ENCODE measurements at places on chromosomes 16 and 17. TPM values are rescaled to one million over a fixed set of nuclear protein-coding genes. Genes with fewer than 3 reads are reported as not detected.
A peak's percentile ranks its signal among the peaks of the same experiment; 100 is the strongest.

DNA sequence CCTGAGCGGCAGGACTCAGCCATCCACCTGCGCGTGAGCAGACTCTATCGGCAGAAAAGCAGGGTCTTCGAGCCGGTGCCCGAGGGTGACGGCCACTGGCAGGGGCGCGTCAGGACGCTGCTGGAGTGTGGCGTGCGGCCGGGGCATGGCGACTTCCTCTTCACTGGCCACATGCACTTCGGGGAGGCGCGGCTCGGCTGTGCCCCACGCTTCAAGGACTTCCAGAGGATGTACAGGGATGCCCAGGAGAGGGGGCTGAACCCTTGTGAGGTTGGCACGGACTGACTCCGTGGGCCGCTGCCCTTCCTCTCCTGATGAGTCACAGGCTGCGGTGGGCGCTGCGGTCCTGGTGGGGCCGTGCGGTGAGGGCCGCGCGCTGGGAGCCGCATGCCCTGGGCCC is 14.9 kb downstream of the METRNL start:
- no peak for DNase-seq

DNA sequence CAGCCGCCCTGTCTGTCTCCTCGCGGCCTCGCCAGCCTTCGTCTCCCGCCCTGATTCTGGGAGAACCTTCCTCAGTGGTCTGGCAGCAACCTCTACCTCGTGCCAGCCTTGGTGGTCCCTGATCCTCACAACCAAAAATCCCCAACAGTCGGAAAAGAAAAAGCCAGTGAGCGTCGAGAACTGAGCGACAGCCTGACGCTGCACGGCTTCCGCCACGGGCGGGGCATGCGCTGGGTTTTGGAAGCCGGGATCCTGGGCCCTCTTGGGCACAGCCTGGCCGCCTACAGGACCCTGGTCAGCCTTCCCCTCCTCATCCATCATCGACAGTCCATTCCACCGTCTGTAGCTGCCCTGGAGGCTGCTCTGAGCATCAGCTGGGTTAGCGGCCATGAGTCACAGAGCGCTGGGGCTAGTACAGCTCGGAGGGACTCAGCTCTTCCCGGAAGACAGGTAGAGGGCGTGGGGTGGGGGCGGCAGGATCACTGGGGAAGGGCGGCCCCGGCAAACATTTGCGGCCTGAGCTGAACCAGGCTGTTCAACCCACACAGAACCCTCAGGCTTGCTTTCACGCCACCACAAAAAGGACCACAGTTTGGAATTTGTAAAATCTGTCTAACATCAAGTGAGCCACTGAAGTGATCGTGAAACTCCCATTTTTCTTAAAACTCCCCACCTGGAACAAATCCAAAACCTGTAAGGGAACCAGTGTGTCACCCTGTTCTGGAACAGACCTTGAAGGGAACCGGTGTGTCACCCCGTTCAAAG is 55.4 kb upstream of the DOC2B start:
- no peak for DNase-seq

DNA sequence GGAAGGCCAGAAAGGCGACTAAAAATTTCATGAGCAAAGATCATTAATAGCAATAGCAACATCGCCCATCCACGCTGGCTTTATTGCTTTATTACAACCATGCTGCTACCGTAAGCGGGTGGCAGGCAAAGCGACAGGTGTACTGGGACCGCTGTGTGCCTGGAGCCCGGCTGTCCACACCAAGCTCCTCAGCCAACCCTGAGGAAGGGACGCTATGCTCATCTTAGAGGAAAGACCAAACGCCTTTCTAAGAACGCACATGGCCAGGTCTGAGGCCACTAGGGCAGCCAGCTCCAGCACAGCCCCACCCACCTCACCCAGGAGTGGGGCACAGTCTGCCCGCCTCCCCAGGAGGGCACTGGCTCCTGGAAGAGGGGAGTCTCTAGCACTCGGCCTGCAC is 28.0 kb downstream of the PEMT start:
- DNase-seq = no peak

DNA sequence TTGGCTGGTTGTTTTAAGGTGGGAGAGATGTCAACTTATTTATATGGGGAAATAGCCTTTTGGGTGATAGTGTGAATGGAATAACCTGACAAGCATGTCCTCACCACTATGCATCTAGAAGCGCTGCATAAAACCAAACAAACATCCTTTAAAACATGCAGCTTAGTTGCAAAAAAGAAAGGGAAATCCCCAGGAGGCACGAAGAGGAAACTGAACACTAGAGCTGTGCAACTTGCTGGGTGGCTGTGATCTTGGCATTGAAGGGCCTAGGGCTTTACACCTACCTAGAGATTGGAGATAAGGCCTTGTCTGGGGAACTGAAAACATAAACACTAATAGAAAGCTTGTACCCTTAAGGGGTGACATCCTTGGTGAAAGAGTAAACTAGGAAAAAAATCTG is 7.3 kb downstream of the C16orf54 start:
- no peak for DNase-seq

DNA sequence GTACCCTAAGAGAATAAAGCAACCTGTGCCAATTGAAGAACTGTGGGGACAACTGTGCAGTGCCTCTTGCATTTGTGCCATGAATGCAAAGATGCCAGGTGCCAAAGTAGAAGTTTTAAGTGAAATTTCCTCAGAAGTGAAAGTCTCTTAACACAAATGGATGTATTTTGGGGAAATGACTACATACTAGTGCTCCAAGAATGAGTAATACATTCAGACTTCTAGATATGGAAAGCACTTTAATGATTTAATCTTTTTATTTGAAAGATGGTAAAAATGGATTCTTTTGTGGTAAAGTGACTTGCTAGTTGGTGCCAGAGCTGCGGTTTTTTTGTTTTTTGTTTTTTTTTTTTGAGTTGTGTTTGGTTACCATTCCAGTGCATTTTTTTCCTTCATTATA is 15.0 kb downstream of the UTP18 start:
- peak; percentile 62 for DNase-seq

DNA sequence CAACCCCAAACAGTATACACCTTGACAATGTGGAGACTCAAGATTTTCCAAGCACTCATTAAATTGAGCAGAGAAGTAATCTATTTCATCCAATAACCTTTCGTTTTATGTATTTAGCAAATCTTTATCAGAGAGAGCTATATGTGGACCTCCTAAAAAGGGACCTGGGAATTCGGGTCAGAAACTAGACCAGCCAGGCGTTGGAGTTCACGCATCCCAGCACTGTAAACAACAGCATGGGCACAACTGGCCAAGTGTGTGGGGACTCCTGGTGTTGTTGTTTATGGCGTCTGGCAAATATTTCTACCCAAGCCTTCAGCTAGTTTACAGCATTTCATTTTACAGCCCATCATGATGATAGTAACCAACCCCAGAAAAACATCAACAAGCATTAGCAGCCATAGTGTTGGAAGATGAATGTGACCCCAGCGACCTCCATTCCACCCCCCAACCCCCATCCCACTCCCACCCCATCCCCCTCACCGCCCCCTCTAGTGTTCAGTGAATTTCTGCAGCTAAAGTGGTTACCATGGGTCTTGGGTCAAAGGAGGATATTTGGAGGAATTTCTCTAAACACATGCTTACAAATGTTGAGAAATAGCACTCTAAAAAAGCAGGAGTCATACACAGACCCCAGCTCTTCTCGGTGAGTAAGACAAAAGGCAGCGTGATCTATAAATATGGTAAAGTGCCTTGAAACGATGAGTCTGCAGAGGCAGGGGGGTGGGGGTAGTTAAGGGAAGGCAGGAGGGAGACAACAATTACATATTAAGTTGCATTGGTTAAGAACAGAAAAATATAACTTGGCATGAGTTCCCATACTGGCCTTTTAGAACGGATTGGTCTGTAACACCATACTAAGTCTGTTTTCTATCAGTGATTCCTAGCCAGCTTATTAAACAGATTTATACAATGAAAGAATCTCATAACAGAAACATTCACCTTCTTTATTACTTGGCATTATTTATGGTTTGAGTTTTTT is 91.4 kb upstream of the TBX2 start:
- DNase-seq = peak; percentile 91

DNA sequence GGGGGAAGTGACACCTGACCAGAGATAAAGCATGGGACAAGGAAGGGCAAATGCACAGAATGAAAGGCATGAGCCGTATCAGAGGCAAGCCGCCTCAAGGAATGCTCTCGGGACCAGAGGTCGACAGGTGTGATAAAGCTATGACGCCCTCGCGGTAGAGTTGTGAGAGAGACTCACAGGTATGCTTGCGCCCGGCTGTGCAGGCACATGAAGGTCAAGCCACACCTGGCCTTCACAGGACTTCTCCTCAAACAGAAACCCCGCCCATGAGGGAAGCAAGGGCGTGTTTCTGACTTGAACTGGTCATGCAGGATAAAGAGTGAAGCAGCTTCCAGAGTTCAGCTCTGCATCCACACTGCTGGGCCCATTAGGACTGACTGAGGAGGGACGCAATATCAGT is 7.8 kb downstream of the NCBP3 start:
- DNase-seq = no peak

DNA sequence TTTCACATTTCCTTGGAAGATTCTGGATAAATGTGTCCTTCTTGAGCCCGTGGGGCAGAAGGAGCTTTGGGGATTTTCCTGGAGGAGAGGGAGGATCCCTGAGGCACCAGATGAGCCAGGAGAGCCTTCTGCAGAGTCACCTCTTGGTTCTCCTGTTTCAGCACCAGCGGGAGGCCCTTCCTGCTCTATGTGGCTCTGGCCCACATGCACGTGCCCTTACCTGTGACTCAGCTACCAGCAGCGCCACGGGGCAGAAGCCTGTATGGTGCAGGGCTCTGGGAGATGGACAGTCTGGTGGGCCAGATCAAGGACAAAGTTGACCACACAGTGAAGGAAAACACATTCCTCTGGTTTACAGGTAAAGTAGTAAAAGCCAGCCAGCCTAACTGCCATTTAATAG is 77.1 kb downstream of the ARSG start:
- no peak for DNase-seq

DNA sequence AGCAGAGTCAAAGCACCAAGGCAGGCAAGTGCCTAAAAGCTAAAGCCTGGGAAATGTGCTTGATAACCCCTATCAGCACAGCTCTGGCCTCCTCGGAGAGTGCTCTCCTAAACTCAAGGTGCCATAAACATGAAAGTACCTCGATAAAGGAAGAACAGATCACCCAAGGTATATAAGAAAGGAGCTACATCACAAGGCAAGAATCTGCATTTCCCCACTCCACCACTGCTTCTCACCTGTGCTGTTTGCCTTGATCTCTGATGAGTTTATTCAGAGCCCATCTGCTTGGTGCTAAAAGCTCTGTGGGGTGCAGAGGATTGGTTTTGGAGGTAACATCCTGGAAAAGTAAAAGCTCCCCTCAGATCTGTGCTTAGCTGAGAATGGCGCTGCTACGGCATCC is 449.5 kb upstream of the CDH5 start:
- no peak for DNase-seq

GRCh38 chr16:82892324-82892723 is 265.6 kb downstream of the CDH13 start:
- no peak for DNase-seq

GRCh38 chr16:50323335-50324011 is 45.3 kb downstream of the BRD7 start:
- no peak for DNase-seq

- DNase-seq = peak; percentile 30
Measured at GRCh38 chr17:50689956-50690886, 17.5 kb downstream of the ANKRD40 start.

DNA sequence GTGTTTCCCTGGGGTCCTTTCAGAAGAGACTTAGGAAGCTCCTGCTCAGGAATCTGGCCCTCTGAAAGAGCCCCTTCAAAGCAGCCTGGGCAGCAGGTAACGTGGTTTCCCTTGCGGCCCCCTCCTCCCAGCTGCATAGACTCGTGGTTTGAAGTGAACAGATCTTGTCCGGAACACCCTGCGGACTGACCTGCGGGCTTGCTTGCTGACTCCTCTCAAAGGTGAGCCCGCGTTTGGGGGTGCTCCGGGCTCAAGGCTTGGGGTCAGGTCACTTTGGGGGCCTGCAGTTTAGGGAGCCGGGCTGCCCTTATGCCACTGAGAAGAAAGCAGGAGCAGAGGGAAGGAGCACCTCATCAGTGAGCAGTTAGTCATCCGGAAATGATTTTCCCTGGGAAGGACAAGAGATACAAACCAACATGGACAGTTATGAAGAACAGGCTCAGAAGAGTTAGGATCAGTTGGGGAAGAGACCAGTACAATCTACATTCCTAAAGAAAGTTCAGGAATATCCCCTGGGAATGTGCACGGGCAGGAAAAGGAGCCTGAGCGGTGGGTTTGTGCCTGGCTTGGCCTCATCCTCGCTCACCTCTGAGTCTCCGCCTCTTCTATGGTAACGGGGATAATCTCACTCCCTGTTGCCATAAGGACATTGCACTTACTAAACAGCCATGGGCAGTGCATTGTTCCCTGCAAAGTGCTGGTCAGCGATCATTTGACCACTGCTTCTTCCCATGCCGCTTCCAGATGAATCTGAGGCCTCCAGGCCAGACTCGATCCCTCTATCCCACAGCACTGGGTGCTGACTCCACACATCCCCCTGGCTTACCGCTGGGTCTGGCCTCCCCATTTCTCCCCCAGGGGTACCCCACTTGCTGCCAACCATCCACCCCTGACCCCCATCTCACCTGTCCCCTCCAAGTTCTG is 10.0 kb downstream of the LDHD start:
- no peak for DNase-seq

The SLC6A2 gene
- 3.4 TPM for total RNA-seq

The MARCHF10 gene
- total RNA-seq = 0.77 TPM

The KLHL10 gene
- total RNA-seq = not detected

The PERCC1 gene
- total RNA-seq = 0.18 TPM

The CACNG4 gene
- total RNA-seq = 2.2 TPM
